ENCODE measurements at places on chromosomes 13 and 19.

GRCh38 chr13:30418075-30418716 lies 4.1 kb upstream of the UBE2L5 start:
- DNase-seq = no peak

DNA sequence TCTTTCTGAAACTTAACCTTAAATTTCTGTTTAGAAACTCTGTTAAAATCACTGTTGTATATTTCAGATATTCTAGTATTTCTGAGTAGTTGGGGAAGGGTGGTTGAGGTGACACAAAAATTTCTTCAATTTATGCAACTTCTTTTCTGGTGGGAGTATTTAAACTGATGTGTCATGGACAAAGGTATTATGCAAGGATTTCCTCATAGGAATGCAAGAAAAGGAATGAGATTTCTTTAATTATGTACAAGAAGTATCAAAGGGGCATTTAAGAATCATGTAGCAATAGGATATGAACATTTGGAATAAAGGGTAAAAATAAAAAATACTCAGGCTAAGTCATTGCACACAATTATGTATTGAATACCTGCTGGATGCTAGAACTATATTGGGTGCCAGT lies 575.8 kb upstream of the KLF12 start:
- no peak for DNase-seq

DNA sequence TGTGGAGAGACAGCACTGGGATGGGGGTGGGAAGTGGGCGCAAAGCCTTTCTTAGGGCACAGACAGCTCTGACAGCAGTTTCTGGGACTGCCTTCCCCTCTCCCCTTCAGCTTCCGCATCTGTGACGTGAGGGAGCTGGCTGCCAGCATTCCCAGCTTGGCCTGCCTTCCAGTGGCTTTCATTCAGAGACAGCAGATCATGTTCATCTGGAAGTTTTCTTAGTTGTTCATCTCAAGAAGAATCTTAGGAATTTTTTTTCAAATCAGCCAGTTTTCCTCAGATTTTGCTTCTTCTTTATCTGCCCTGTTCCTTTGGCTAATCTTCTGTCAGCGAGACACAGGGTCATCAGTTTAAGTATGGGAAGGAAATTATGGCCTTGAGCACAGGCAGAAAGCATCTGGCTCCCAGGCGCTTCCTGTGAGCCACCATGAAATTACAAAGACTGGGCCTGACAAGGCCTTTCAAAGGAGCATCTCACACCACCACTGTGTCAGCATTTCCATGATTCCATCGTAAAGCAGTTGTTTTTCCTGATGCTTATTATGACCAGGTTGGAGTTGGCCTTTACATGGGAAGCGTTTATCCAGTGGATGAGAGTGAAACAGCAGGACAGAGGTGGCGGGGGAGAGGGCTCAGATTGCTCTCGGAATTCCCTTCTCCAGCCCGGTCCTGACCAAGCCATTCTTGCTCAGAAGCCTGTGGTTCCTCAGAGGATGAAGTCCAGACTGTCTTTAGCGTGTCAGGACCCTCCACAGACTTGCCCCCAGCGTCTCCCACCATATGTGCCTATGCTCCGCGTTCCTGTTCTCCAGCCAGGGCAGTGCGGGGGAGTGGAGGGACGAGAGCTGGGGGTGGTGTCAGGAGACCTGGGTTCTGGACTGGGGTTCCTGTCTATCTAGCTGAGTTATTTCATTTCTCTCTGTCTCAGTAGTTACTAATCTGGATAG lies 43.6 kb downstream of the ARHGAP35 start:
- DNase-seq = no peak

GRCh38 chr19:57506163-57506562 lies 6.4 kb downstream of the ZNF773 start:
- DNase-seq = no peak

GRCh38 chr13:48902368-48902767 lies 73.3 kb upstream of the FNDC3A start:
- DNase-seq = no peak

DNA sequence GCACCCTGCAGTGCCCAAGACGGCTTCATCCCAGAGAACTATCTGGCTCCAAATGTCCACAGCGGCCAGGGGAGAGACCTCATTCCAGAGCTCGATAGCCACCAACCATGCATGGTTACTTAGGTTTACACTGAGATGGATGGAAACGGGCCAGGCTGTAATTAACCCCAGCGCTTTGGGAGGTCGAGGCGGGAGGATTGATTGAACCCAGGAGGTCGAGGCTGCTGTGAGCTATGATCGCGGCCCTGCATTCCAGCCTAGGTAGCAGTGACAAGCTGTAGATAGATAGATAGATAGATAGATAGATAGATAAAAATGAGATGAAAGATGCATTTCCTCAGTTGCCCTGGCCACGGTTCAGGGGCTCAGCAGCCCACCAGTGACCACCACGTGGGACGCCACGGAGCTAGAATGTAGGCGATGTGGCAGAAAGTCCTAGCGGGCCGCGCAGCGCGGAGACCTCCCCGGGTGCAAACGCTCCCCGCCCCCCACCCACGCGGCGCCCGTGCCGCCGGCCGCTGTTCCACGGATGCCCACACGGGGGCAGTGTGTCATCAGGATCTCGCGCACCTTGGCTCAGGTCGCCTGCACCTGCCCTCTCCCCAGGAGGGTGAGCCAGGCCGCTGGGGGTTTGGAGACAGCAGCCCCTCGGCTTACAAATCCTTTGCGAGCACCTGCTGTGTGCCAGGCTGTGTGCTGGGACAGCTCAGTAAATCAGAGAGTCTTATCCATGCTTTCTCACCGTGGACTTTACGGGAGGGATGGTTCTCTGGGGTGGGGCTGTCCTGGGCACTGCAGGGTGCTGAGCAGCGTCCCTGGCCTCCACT lies 13.5 kb upstream of the TLE5 start:
- DNase-seq = no peak

Measured in non-pigmented ciliary epithelial cell (primary cell).